ENCODE measurements at places on chromosomes 2 and 18.

DNA sequence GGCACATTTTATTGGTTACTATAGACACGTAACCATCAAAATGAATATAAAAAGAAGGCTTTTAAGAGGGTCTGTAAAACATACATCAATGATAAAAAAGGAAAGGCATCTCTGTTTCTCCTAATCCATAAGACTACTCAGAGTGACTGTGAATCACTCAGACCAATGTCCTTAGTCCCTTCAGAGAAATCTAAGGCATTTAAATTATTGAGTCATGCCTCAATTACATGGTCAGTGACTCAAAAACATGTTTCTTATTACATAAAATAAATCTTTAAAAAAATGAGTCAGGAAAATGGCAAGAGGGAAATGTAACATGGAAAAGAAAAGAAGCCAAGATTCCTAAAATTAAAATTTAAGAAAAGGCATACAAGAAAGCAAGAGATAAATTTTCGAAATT, 146.6 kb downstream of the ERBB4 start:
- no peaks in the 10 kb centered on the region for H3K27me3 ChIP-seq
- DNase-seq = no peak
- H3K4me3 ChIP-seq = no peak overlapping the region
- H3K4me1 ChIP-seq = no peaks in the 10 kb centered on the region
- no peaks in the 10 kb centered on the region for H3K36me3 ChIP-seq

GRCh38 chr18:27540111-27540510, 355.0 kb upstream of the CHST9 start:
- H3K4me3 ChIP-seq = no peak overlapping the region
- no peak for DNase-seq
- no peaks in the 10 kb centered on the region for H3K36me3 ChIP-seq
- no peak overlapping the region for H3K27ac ChIP-seq
- no peaks in the 10 kb centered on the region for H3K27me3 ChIP-seq

- H3K27me3 ChIP-seq = peaks cover 1% of the 10 kb centered on the region
- no peak overlapping the region for H3K4me3 ChIP-seq
- no peak for DNase-seq
- peaks cover 4% of the 10 kb centered on the region for H3K4me1 ChIP-seq
- H3K36me3 ChIP-seq = no peaks in the 10 kb centered on the region
Measured at GRCh38 chr18:11052800-11053199, 96.6 kb downstream of the PIEZO2 start.

DNA sequence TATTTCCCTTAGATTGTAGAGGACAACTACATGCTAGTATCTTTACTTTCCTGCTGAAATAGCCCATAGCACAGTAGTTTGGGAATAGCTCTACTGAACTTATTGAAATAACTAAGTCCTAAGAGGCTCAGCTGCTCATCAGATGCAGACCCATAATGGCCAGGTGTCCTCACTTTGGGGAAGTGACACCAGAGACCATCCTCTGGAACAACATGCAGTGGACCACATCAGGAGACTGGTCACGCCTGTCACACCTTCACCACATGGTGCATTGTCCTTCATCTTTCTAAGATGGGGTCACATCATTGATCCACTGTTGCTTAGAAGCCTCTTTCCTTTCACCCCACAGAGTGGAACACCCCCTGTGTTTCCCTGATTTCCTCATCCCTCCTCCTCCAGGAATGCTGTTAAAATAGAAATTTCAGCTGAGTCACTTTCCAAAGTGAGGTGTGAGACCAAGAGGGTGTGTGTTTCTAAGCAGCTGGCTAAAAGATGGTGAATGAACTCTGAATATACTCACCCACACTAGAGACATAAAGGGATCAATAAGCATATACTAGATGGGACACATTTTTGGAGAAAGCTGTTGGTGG, 215.2 kb upstream of the LRRTM1 start:
- no peak for DNase-seq
- no peak overlapping the region for H3K4me3 ChIP-seq
- no peaks in the 10 kb centered on the region for H3K36me3 ChIP-seq
- no peaks in the 10 kb centered on the region for H3K4me1 ChIP-seq
- no peak overlapping the region for H3K27ac ChIP-seq

- peaks cover under 1% of the 10 kb centered on the region for H3K36me3 ChIP-seq
- DNase-seq = no peak
- H3K27me3 ChIP-seq = peaks cover 3% of the 10 kb centered on the region
- peaks cover 6% of the 10 kb centered on the region for H3K4me1 ChIP-seq
- no peak overlapping the region for H3K4me3 ChIP-seq
Measured at GRCh38 chr18:25145731-25146511, 206.0 kb downstream of the ZNF521 start.

GRCh38 chr2:166844111-166844510, 44.2 kb upstream of the XIRP2 start:
- DNase-seq = no peak
- no peaks in the 10 kb centered on the region for H3K27me3 ChIP-seq
- H3K4me1 ChIP-seq = no peaks in the 10 kb centered on the region
- no peaks in the 10 kb centered on the region for H3K36me3 ChIP-seq
- H3K27ac ChIP-seq = no peak overlapping the region

DNA sequence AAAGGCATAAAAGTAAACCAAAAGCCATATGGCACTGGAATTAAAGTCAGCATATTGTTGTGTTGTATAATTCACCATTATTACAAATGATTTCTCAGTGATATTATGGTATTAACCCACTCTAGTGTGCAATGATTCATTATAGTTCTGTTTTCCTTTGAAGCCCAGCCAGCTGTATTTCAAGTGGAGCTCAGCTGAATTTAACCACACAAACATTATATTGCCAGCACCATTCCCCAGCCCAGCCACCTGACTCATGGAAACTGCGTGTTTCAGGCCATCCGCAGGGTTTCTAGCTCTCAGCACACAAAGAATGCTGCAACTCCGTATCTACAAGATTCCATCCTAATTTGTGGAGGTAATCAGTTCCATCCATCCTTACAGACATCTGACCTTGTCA, 166.8 kb upstream of the CHAC2 start:
- no peak overlapping the region for H3K27ac ChIP-seq
- H3K27me3 ChIP-seq = no peaks in the 10 kb centered on the region
- no peaks in the 10 kb centered on the region for H3K36me3 ChIP-seq
- H3K4me3 ChIP-seq = no peak overlapping the region
- H3K4me1 ChIP-seq = no peaks in the 10 kb centered on the region

GRCh38 chr18:75330308-75330707, 97.2 kb downstream of the SMIM21 start:
- H3K27me3 ChIP-seq = no peaks in the 10 kb centered on the region
- no peak overlapping the region for H3K27ac ChIP-seq
- DNase-seq = no peak
- no peak overlapping the region for H3K4me3 ChIP-seq
- no peaks in the 10 kb centered on the region for H3K36me3 ChIP-seq
- no peaks in the 10 kb centered on the region for H3K4me1 ChIP-seq

DNA sequence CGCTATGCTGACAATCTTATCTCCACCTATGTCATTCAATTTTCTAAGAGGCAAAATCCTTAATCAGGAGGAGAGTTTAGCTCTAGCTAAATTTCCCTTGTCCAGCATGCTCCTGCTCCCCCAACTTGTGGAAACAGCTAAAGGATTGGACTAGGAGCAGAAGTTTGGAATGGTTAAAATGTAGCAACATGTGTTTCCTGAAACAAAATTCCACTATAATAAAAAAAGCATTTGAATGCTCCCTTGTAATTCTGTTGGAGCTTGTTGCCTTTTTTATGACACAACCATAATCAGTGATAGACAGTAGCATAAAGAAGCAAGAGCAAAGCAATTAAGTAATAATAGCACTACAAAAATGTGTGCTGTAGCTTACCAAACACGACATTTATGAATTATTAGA, 6.9 kb downstream of the ACTR3 start:
- peaks cover 3% of the 10 kb centered on the region for H3K36me3 ChIP-seq
- no peak for DNase-seq
- H3K4me3 ChIP-seq = no peak overlapping the region
- no peaks in the 10 kb centered on the region for H3K27me3 ChIP-seq
- H3K4me1 ChIP-seq = peaks cover 55% of the 10 kb centered on the region

GRCh38 chr2:116180072-116180471, 1634.4 kb upstream of the DDX18 start:
- H3K27me3 ChIP-seq = peaks cover 3% of the 10 kb centered on the region
- peaks cover 6% of the 10 kb centered on the region for H3K4me1 ChIP-seq
- H3K4me3 ChIP-seq = no peak overlapping the region
- no peak overlapping the region for H3K27ac ChIP-seq
- no peak for DNase-seq

- peaks cover 9% of the 10 kb centered on the region for H3K4me1 ChIP-seq
- H3K27ac ChIP-seq = no peak overlapping the region
- peaks cover 47% of the 10 kb centered on the region for H3K36me3 ChIP-seq
Measured at GRCh38 chr18:79914614-79915160, 36.8 kb downstream of the SLC66A2 start.

DNA sequence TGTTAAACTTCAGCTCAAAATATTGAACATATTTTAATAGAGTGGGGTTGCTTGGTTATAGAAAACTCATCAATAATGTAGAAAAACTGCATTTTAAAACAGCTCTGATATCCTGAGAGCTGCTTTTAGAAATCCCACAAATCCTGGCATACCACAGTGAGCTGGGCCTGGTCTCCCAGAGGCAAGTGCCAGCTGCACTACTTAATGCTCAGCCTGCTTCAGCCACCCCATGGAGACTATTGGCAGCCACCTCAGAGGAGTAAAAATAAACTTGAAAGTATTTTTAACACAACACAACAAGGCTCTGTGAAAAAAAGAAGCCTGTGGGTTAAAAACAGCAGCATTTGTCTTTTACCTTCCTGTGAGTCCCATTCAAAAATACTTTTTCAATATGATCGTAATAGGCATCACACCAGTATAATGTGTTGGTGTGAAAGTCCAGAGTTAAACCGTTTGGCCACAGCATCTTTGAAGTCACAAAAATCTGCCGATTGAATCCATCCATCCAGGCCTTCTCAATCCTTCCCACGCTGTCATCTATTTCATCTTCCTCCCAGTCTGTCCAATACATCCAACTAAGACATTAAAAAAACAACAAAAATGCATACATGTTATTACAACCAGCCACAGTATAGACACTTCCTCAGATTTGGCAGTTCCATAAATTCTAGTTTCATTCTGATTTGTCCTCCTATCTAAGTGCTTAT, 1115.3 kb downstream of the LRP1B start:
- no peak overlapping the region for H3K4me3 ChIP-seq
- H3K36me3 ChIP-seq = no peaks in the 10 kb centered on the region
- H3K27ac ChIP-seq = no peak overlapping the region
- no peak for DNase-seq
- no peaks in the 10 kb centered on the region for H3K4me1 ChIP-seq
- H3K27me3 ChIP-seq = no peaks in the 10 kb centered on the region

GRCh38 chr2:40511661-40512213, 59.8 kb upstream of the SLC8A1 start:
- H3K27ac ChIP-seq = no peak overlapping the region
- no peak overlapping the region for H3K4me3 ChIP-seq
- H3K36me3 ChIP-seq = no peaks in the 10 kb centered on the region
- peaks cover 2% of the 10 kb centered on the region for H3K4me1 ChIP-seq
- DNase-seq = no peak

- H3K36me3 ChIP-seq = peaks cover 1% of the 10 kb centered on the region
- H3K27ac ChIP-seq = no peak overlapping the region
- H3K27me3 ChIP-seq = peaks cover 4% of the 10 kb centered on the region
- H3K4me3 ChIP-seq = no peak overlapping the region
- no peak for DNase-seq
Measured at GRCh38 chr2:105919191-105919811, 174.6 kb downstream of the NCK2 start.

GRCh38 chr18:54278615-54279014, 9.3 kb downstream of the POLI start:
- H3K36me3 ChIP-seq = peaks cover 4% of the 10 kb centered on the region
- H3K27ac ChIP-seq = no peak overlapping the region
- no peak for DNase-seq
- H3K4me1 ChIP-seq = no peaks in the 10 kb centered on the region
- H3K27me3 ChIP-seq = no peaks in the 10 kb centered on the region

GRCh38 chr18:47407736-47408135, 156.3 kb upstream of the SKOR2 start:
- no peak for DNase-seq
- no peak overlapping the region for H3K27ac ChIP-seq
- H3K27me3 ChIP-seq = peaks cover 9% of the 10 kb centered on the region
- peaks cover 3% of the 10 kb centered on the region for H3K4me1 ChIP-seq

DNA sequence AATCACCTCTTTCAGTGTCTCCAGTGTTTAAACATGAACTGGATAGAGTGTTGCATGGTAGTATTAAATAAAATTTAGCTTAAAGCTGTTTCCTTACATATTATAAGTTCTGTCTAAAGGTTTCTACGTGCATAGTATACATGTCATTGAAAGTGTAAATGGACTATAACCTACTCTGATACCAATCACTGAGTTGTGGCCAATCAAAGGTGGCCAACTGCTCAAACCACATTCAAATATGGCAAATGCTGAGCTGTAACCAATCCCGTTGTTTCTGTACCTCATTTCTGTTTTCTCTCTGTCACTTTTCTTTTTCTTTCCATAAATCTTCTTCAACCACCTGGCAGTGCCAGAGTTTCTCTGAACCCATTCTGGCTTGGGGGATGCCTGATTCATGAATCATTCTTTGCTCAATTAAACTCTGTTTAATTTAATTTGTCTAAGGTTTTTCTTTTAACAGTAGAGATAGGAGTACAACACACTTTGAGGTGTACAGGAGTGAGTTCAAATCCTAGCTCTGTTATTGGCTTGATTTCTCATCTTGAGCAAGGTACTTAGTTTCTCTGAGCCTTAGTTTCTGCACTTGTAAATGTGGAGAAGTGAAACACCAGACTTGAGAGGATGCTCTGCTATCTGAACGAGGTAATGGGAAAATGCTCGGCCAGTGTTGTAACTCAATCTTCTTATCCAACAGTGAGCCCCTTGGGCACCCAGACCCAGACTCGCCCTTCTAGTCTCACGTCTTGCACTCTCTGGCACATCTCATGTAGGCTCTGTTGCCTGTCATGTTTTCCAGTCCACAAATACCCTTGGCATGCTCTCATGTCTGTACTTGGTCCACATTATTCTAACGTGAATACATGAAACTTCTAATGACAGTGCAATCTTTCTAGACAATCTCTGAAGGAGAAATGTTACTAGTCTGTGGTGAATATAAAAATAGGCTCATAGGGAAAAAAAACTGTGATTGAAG, 228.0 kb downstream of the PIK3C3 start:
- H3K27me3 ChIP-seq = peaks cover 4% of the 10 kb centered on the region
- no peak overlapping the region for H3K27ac ChIP-seq
- no peak overlapping the region for H3K4me3 ChIP-seq
- DNase-seq = no peak
- no peaks in the 10 kb centered on the region for H3K36me3 ChIP-seq
